Right renal pelvis (tissue), 4 donors: ENCODE measurements at places on chromosomes 3 and 15. TPM values are rescaled to one million over a fixed set of nuclear protein-coding genes. Genes with fewer than 3 reads are reported as not detected.

The CPN2 gene
- 0.18 TPM for polyA plus RNA-seq

The TMEM158 gene
- 9.4 TPM for polyA plus RNA-seq

The TMOD2 gene
- polyA plus RNA-seq: 5.0 TPM

The TXNRD3 gene
- polyA plus RNA-seq: 16.5 TPM

The SLC2A2 gene
- polyA plus RNA-seq: 13.8 TPM

The REC114 gene
- not detected for polyA plus RNA-seq

The ZNF385D gene
- polyA plus RNA-seq: 15.1 TPM

The PCLAF gene
- polyA plus RNA-seq: 61.0 TPM

DNA sequence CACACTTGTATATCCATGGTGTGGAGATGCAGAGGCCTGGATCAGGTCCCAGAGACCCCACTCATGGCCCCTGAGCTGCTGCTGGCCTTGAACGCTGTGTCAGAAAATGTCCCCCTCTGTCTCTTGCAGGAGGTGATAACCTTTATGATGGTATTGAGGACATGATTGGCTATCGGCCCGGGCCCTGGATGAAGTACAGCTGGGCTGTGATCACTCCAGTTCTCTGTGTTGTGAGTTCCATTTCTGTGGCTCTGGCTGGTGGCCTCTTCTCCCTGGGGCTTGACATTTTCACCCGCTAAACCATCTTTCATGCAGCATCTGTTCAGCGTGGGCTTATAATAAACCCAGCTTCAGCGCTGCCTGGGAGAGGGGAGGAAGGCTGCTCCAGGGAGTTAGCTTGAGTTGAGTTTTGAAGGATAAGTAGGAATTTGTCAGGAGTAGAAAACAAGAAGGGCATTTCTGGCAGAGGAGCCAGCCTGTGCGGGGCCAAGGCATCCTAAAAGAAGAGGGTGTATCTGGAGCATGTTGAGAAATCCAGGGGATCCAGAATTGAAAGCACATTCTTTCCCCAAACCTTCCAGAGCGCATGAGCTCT lies 61.1 kb downstream of the GRIP2 start:
- DNase-seq: no peak

DNA sequence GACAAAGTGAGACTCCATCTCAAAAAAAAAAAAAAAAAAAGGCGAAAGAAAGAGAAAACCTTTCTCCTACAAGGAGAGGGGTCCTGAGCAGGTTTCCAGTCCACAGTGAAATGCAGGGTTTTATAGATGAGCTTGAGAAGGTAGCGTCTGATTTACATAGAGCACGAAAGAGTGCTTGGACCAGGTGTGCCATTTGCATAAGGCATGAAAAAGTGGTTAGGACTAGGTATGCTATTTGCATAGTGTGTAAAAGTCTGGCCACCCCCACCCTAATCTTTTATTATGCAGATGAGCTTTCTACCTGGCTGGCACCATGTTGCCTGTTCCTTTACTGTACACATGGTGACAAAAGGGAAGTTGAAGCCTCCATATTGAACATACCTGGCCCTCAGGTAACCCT lies 13.6 kb upstream of the RNU6-1 start:
- DNase-seq: no peak

- no peak for DNase-seq
Measured at GRCh38 chr3:195904368-195904767, 4.0 kb downstream of the TNK2 start.

DNA sequence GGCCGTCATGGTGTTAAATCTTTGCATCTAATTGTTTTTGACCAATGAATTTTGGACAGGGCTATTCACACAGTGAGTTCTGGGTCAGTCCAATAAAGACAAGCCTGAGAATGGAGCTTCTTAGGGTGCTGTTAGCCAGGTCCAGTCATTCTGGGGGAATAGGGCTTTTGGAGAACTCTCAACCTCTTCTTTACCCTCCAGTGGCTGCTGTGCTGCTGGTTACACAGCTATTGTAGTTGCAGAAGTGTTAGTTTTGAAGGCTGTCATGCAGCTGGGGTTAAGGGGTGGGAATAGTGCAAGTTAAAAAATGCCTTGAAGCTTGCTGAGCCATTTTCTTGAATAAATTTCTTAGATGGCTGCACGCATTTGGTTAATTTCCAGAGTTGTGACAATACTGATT lies 89.9 kb downstream of the CHD2 start:
- DNase-seq: no peak

- peak; percentile 91 for DNase-seq
Measured at GRCh38 chr3:48439820-48440589, at the start of the genes CCDC51 and TMA7. TSS of gene CCDC51 (minus strand) at chr3:48440119. CDS start at chr3:48435128, 4,991 bp downstream. TSS of gene TMA7 (plus strand) at chr3:48440257. CDS start at chr3:48440297, 40 bp downstream.

- DNase-seq: no peak
Measured at GRCh38 chr3:140022066-140022770, 87.2 kb downstream of the CLSTN2 start.

DNA sequence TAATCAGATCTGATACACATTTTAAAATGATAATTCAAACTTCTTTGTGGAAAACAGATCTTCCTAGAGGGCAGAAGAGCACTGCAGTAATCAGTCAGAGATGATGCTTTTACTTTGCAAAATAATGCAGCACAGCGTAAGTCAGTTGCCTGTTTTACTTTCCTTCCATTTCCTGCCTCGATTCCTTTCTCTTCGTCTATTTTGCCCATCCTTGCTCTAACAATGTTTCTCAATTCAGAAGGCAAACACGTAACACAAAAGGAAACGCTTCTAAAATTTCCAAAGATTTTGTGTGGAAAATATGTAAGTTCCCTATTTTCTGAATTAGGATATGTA lies 119.9 kb downstream of the P3H2 start:
- DNase-seq: no peak

- DNase-seq: no peak
Measured at GRCh38 chr15:67839499-67839928, 331 bp downstream of the RNU6-1 start.

GRCh38 chr3:171458071-171458863 lies 1.9 kb downstream of the TNIK start:
- DNase-seq: no peak

DNA sequence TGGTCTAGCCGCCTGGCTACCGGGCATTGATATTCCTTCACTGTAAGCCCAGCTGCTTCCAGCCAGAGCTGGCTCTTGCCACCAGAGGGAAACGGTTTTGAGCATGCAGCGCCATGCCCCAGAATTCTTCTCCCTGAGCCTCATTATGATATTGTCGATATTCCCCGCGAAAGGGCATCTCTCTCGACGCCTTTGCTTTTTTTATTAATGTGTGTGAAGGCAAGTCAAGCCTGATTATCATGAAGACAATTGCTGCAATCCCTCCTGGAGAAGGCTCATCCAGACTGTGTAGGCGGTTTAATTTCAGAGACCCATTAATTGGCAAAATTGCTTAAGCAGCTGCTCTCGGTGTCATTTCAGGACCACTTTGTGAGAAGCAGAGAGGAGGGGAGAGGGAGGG lies 321.2 kb upstream of the TLE3 start:
- DNase-seq: no peak

GRCh38 chr15:100988857-100989256 lies 69.7 kb downstream of the LRRK1 start:
- DNase-seq: no peak

GRCh38 chr3:133797396-133798105 lies 8.1 kb upstream of the SRPRB start:
- DNase-seq: no peak
